OCI-LY7 (cell line): ENCODE measurements at places on chromosomes 7 and 10. TPM values are rescaled to one million over a fixed set of nuclear protein-coding genes. Genes with fewer than 3 reads are reported as not detected.

DNA sequence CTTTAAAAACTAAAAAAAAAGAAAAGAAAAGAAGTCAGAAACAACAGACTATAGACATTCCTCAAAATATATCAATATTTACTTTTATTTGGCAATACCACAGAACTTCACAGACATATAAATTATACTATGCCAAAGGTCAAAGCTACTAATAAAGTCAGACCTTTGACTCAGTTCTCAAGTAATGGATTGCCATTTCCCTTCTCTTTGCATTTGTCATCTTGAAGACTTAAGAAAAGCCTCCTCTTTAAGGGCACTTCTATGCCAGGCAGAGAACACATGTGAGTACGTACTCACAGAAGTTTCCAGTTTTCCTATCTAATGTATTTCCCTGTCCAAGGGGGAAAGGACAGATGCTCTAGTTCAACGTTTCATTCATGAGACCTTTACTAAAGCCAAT, 37.6 kb downstream of the TNPO3 start:
- peak; percentile 12 for DNase-seq

GRCh38 chr10:102727037-102727818, 12.8 kb downstream of the SFXN2 start:
- DNase-seq = no peak

DNA sequence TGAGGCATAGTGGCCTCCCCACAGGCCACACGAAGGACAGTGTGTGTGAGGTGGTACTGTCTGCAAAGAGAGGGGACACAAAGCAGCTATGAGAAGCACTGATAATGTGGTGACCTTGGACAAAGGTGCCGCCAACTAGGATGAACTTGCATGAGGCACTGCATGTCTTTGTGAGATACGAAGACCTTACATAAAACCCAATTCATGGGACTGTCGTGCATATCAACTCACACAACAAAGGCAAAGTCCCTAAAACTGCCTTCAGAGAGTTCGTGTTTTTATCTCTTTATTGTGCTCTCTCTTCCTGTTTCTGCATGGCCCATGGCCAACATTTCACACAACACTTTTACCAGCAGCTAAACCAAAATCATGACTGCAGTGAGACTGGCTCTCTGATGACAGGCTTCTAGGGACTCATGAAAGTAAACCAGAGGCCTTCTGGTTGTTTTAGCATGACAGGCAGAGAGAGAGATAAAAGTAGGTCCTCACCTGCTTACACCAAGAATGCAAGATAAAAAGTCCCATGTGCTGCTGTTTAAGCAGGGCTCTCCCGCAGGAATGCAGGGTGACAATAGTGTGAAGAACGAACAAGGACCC, 347.8 kb downstream of the ELMO1 start:
- DNase-seq = no peak

ZNF800 gene
- 42.2 and 44.0 TPM in 2 replicates for total RNA-seq

BICC1 gene
- not detected in 2 replicates for total RNA-seq

- no peak for DNase-seq
These were observed 857 bp downstream of the MEOX2 start for GRCh38 chr7:15685358-15686294.

DNA sequence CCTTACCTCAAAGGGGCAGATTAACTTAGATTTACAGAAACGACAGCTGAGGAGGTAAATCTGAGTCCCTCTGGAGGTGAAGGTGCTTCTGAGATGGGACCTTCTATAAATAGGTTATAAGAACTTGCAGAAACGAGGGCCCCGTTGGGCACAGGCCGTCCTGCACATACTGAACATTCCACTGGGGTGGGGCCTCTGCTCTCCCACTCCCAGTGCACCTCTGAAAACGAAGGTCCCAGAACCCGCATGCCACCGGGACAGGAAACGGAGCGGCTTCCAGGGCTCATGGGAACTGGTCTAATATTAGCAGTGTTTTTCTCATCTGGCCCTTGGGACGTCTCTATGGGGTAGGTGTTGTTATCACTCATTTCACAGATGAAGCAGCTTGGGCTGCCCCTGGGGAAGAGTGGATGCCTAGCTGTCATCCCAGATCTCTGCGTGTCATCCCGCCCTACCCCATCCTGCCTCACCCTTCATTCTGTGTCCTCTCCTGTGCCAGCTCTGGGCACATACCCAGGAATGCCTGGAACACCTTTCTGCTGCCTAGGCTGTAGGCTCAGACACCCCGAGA, 19.6 kb downstream of the C10orf62 start:
- DNase-seq = no peak

DNA sequence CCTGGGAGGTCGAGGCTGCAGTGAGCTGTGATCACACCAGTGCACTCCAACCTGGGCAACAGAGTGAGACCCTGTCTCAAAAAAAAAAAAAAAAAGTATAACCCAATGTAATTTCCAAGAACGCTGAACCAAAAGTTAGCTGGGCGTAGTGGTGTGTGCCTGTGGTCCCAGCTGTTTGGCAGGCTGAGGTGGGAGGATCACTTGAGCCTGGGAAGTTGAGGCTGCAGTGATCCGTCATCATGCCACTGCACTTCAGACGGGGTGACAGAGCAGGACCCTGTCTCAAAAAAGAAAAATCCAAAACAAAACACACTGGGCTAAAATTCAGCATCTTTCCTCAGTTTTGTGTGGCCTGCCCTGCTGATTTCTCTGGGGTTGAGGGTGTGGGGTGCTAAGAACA, 21.1 kb downstream of the HNRNPA2B1 start:
- DNase-seq = no peak

VSIR gene
- 4.9 and 9.0 TPM in 2 replicates for total RNA-seq

- no peak for DNase-seq
These were observed 191.7 kb downstream of the SEMA3E start for GRCh38 chr7:83457022-83457892.

DNA sequence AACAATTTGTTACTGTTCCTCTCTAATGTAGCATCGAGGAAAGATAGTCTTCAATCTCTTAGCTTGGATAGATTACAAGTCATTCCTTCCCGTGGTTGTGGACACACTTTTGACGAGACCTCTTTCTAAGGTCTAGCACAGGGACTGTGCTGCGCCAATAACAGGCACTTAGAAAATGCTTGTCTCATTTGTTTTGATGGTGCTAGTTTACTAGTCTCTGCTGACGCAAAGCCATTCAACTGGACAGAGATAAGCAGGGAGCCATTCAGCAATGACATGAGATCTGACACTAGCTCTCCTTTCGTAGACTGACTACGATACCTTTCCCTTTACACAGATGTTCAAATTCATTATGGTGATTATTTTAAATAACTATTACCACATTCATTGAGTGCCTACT, 6.4 kb upstream of the JAZF1 start:
- DNase-seq = no peak

- DNase-seq = no peak
These were observed 779 bp upstream of the KIF5B start for GRCh38 chr10:32057036-32057372.

GRCh38 chr7:135368416-135369186, 135.0 kb downstream of the STRA8 start:
- DNase-seq = no peak

- DNase-seq = no peak
These were observed 14.9 kb upstream of the SP4 start for GRCh38 chr7:21412957-21413356.

DNA sequence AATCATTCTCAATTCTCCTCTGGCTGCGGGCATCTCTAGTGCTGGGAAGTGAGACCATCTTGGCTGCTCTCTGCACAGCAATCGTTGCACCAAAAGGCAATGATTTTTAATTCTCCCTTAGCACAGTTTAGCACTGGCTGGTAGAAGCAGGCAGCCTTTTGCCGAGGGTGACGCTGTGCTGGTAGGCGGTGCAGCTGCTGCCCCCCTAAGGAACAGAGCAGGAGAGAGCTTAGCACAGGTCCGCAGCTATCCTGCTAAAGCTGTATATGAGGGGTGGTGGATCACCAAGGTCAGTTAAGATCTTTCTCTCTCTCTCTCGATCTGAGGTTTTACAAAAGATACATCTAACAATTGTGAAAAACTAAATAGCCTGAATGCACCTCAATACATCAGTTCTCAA, 390.1 kb downstream of the GATA3 start:
- no peak for DNase-seq

- DNase-seq = no peak
These were observed 55.4 kb downstream of the ZRANB1 start for GRCh38 chr10:124997306-124997705.

BAMBI gene
- total RNA-seq = 0.89 and 0.90 TPM in 2 replicates

GRCh38 chr7:133344275-133344674, 91.4 kb downstream of the EXOC4 start:
- DNase-seq = no peak

GRCh38 chr10:82288461-82288881, 413.5 kb downstream of the NRG3 start:
- no peak for DNase-seq

GRCh38 chr7:28091190-28091589, 89.4 kb downstream of the JAZF1 start:
- DNase-seq = no peak
